Stimulated activated CD8-positive, alpha-beta memory T cell treated with anti-CD3 and anti-CD28 coated beads, Interleukin-4, amount 100 ng/mL, for 1 hour (primary cell): ENCODE measurements at places on chromosomes 2 and 18.

GRCh38 chr18:55185391-55185790, 226.1 kb upstream of the CCDC68 start:
- no peak for DNase-seq

GRCh38 chr2:18398833-18399232, 161.6 kb downstream of the RDH14 start:
- DNase-seq, result no peak

DNA sequence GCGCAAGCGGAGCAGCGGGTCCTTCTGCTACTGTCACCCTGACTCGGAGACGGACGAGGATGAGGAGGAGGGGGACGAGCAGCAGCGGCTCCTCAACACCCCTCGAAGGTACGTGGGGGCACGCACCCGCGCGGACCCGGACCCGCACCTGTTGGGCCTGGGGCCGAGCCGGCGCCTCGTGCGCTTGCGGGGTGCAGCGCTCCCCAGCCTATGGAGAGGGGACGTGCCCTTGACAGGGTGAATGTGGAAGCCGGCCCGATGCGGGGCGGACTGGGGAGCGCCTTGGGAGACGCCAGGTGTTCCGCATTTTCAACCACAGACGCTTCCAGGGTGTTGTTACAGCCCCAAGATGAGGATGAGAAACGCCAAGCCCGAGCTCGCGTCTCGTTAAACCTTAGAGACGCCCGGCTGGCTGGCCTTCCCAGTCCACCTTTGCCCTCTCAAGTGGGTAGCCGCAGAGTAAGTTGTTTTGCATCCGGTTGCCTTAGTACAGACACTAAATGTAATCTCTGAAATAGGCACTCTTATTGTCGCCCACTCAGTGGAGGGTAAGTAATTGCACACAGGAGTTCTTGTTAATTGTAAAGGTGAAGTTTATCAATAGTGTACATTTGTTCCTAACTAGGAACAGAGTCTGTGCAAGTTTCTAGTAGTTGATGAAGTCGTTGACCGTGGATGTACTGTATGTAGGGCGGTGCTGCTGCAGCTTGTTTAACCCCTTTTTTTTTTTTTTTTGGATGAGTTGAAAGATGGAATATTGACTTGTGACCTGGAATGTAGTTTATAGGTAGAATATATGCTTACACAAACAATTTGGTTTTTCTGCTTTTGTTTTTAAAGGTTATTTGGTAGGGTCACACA, 815 bp downstream of the GMCL1 start:
- no peak for DNase-seq

DNA sequence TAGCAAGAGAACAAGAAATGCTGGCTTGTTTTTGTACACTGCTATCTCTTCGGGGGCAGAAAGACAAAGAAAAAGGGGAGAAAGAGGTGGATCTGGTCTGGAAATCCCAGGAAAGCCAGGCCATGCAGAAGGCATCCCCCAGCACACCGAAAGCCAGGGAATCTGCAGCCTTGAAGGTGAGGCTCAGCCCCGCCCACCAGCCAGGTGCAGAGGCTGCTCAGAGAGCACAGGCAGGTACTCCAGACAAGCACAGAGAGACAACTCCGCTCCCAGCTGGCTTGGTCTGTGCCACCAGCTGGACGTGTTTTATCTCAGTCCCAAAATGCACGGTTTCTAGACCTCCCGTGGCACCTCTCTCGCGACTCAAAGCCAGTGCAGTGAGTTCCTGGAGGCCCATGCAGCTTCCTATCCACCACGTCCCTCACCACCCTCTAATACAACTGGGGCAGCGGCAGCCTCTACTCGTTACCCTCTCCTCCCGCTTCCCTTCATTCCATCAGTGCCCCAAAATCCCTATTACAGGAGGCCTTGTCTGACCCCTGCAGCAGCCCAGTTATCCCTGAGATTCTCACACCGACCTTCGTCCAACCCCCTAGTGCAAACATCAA, 62.8 kb downstream of the HDAC4 start:
- DNase-seq, result no peak

DNA sequence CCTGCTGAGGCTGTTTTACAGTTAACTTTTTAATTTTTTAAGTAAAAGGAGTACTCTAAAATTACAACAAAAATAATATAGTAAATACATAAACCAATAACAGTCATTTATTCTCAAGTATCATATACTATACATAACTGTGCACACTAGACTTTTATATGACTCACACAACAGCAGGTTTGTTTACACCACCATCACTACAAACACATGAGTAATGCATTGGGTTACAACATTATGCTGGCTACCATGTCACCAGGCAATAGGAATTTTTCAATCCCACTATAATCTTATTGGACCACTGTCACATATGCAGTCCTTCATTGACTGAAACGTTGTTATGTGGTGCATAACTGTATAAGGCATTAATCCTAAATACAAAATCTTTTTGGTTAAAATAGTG, 42.5 kb downstream of the RASGRP3 start:
- DNase-seq, result no peak

DNA sequence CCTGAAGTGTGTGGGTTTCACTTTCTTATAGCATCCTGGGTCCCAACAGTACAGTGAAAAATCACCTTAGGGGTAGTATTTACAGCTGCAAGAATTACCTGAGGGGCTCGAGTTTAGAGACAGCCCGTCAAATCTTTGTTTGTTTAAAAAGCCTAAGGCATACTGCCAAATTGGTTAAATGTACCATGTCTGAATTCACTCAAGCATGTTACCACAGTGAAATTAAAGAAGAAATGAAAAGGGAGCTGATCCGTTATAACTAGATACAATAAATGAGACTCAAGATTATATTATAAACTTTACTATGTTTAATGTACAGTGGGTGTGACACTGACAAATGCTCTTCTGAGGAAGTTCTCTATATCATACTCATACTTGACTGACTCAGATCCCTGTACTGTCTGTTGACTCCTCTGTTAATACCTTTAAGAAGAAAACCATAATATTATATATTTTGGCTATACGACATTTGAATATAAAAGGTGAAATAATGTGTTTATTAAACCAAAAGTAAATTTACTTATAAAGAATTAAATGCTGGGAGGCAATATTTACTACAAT, 107.3 kb downstream of the TMEFF2 start:
- no peak for DNase-seq

GRCh38 chr2:138665937-138666336, 114.3 kb downstream of the NXPH2 start:
- no peak for DNase-seq

DNA sequence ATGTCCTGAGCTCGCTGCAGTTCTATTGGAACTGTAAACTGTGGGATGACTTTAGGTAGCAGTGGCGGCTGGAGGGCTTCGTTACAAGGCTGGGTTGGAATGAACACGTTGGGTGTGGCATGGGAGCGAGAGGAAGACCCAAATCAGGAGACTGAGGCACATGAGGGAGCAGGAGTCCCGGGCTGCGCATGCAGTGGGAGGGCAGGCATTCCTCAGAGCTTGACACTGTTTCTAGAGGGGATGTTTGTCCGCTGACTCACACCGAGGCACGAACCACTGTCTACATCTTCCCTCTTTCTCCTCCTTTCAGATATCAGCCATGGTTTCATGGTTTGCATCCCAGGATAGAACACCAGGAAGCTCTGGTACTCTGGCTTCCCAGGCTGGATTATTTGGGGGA, 40.6 kb upstream of the LAMA1 start:
- DNase-seq, result no peak

DNA sequence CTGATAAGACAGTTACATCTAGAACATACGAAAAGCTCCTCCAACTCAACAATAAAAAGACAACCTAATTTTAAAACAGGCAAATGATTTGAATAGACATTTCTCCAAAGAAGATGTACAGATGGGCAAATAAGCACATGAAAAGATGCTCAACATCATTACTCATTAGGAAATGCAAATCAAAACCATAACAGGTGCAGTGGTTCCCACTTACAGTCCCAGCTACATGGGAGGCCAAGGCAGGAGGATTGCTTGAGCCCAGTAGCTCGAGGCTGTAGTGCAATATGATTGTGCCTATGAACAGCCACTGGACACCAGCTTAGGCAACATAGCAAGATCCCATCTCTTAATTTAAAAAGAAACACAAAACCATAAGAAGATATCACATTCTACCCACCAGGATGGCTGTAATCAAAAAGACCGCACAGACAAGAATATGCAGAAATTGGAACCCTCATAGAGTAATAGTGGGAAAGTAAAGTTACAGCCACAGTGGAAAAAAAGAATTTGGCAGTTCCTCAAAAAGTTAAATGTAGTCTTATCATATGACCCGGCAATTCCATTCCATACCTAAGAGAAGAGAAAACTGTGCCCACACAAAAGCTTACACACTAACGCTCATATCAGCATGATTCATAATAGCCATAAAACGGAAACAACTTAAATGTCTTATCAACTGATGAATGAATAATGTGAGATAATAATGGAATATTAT, 30.5 kb upstream of the ARMC9 start:
- DNase-seq, result no peak

GRCh38 chr2:30298302-30298701, 67.0 kb downstream of the LBH start:
- no peak for DNase-seq

DNA sequence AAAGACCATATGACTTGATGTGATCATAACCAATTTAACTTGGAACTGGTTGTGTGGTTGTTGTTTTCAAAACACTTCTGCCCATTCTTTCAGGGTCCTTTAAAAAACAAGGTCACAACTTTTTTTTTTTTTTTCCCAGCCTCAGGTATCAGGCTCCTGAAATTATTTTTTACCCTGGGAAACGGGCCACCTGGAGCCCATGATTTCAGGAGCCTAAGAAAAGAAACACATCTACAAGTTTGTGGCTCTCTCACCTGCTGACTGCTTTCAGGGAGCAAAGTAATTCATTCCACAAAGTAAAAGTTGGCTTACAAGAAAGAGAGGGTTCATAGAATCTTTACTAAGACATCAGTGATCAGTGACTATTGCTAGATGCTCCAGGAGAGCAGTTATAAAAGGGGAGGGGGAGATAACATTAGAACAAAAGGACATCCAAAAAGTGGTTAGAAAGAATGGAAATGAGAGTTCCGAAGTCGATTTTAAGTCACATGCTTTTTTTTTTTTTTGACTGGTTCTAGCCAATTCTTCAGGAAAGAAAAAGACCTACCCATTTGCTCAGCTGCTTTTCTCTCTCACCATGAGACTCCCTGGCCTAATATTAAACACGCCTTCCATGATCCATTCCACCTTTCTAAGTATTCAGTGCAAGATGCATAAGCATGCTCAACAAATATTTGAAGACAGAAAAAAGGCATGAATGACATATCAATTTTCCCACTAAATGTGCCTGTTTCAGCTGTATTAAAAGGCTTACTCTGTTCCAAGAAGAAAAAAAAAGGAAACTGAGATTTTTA, 267.3 kb downstream of the LRATD1 start:
- DNase-seq, result no peak

- no peak for DNase-seq
Observed at GRCh38 chr2:102678442-102678841, 59.1 kb downstream of the SLC9A2 start.

- no peak for DNase-seq
Observed at GRCh38 chr2:138712212-138712979, 67.8 kb downstream of the NXPH2 start.

DNA sequence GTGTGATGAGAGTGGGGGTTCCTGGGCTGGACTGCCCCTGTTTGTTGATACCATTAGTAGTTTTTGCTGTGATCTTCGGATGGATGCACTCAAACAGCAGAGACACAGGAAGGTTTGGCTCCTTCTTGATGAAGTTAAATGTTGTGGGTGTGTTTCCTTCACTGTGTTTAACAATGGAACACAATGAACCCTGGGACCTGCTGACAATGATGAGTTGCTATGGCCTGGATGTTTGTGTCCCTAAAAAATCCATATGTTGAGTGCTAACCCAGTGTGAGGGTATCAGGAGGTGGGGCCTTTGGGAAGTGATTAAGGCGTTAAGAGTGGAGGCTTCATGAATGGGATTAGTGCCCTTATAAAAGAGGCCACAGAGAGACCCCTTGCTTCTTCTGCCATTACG, 237.4 kb upstream of the HS6ST1 start:
- DNase-seq, result no peak

DNA sequence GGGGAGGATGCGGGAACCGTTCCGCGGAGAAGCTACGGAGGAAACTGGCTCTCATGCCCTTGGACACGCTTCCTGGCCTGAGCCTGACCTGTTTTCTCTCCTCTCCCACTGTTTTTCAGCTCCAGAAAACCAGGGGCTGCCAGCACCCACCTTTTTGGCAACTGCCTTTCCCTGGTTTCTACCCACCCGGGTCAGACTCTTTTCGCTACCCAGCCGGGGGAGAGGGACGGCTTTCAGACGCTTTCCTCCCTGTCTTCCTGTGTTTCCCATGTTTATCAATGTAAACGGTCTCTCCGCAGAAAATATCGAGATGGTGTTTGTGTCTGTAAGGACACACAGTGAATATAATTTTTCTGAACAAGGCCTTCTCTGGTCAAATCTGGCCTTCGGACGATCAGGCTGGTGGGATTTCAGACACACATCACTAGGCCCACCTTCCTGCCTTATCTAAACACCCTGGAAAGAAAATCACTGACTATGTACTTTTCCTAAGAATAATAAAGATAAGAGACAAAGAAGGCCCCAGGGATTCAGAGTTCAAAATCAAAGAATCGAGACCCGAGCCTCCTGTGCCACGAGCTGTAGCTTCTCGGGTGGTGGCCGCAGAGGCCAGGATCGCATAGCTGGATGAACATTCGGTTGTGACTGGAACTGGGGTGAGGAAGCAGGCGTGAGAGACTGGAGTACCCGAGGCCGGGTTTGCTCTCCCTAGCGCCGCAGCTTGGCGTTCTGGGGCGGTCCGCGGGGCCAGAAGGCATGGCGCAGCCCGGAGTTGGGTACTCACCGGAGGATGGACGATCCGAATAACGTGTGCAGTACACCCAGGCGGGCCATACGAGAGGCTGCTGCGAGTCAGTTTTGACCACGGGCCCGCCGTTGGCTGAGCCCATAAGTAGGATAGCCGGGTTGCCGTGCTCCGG, 1.7 kb downstream of the EN1 start:
- no peak for DNase-seq

- no peak for DNase-seq
Observed at GRCh38 chr2:233165543-233165894, 86.0 kb upstream of the ATG16L1 start.

GRCh38 chr2:11281186-11281585, 63.2 kb downstream of the ROCK2 start:
- no peak for DNase-seq

DNA sequence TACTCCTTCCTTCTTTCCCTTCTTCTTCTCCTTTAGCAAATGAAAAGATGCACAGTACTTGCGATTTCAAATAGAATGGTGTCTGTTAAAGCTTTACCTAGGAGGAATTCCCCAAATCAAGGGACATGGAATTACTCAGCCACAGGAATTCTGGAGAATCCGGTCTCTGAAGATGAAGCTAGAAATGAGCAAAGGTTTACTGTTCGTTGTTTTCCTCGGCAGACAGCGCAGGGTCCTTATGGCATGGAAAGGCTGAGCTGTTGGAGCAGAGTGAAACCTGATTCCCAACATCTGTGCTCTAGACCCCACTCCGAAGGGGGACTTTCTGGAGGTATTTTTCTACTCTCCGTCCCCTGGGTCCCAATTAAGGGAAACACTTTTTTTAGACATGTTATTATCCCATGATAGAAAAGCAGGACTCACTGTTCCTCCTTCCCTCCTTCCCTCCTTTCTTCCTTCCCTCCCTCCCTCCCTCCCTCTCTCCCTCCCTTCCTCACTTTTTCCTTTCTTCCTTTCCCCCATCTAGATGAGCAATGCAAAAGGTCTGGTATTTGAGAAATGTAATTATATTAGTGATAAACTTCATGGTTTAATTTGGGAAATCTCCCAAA, 47.1 kb downstream of the CDCA7 start:
- no peak for DNase-seq
